ENCODE measurements at places on chromosomes 2 and 18.

DNA sequence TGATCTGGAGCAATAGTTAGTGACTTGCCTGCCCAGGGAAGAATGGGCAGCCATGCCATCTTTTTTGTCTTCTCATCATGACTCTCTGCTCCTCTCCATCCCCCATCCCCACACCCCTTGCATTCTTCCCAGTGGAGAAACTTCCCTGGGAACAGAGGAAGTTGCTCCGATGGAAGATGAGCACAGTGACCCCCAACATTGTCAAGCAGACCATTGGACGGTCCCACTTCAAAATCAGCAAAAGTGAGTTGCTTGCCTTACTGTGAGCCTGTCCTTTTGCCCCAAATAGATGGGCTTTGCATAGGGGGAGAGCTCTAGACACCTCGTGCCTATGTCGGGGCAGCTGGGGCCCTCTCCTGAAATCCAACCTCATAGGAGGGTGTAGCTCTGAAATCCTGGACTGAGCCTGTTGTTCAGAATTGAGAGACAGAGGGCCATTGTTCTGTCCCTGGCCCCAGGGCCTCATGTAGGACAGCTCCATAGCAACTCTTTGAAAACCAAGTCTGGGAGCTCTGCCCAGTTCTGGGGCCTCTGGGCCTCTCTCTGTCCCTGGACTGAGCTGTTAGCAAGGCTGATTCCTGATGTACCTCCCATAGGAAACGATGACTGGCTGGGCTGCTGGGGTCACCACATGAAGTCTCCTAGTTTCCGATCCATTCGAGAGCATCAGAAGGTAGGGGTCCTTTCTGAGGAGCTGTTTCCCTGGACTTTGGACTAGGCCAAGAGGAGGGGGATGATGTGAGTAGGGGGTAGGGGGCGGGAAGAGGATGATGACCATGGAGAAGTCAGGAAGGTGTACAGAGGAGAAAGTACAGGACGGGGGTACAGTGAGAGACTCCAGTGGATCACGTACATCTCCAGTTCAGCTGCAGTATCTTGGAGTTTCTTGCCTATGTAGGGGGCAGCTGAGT lies 35.2 kb downstream of the TTLL4 start:
- no peaks in the 10 kb centered on the region for H3K27me3 ChIP-seq
- H3K27ac ChIP-seq: peak overlapping the region; percentile 92
- H3K36me3 ChIP-seq: peaks cover 38% of the 10 kb centered on the region
- peaks cover 7% of the 10 kb centered on the region for H3K4me1 ChIP-seq
- no peak overlapping the region for H3K4me3 ChIP-seq
- DNase-seq: no peak

DNA sequence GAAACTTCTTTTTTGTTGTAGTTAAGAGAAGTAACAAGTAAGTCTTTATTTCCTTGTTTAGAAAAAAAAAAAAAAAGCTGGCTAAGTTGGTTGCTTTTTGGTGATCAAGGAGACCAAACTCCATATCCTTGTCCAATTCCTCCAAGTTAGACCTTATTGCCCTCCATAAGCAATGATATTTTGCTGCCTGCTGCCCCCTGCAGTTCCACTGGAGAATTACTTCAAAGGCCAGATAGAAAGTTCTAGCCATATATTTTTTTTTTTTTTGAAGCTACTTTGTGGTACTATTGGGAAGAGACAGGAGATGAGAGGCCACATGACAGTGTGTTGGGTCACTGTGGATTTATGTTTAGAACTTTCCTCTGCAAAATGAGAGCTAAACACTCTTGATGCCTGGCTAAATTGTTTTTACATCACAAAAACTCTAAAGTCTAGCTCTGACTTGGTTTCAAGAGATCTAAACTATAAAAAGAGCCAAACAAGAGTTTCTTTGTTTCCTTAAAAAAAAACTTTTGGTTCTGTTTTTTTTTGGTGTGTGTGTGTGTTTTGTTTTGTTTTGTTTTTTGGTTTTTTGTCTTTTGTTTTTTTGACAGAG lies 80.7 kb upstream of the RASGRP3 start:
- no peak overlapping the region for H3K4me3 ChIP-seq
- no peaks in the 10 kb centered on the region for H3K27me3 ChIP-seq
- no peak overlapping the region for H3K27ac ChIP-seq
- no peak for DNase-seq
- H3K36me3 ChIP-seq: peaks cover 18% of the 10 kb centered on the region

- H3K4me3 ChIP-seq: no peak overlapping the region
- no peaks in the 10 kb centered on the region for H3K36me3 ChIP-seq
- H3K4me1 ChIP-seq: no peaks in the 10 kb centered on the region
- DNase-seq: no peak
- no peak overlapping the region for H3K27ac ChIP-seq
These were observed 6.8 kb downstream of the FHL2 start for GRCh38 chr2:105391763-105392662.

GRCh38 chr2:38960609-38961320 lies 71.1 kb downstream of the ARHGEF33 start:
- peaks cover 2% of the 10 kb centered on the region for H3K36me3 ChIP-seq
- H3K4me3 ChIP-seq: peak overlapping the region; percentile 57
- no peak overlapping the region for H3K27ac ChIP-seq
- no peaks in the 10 kb centered on the region for H3K4me1 ChIP-seq

DNA sequence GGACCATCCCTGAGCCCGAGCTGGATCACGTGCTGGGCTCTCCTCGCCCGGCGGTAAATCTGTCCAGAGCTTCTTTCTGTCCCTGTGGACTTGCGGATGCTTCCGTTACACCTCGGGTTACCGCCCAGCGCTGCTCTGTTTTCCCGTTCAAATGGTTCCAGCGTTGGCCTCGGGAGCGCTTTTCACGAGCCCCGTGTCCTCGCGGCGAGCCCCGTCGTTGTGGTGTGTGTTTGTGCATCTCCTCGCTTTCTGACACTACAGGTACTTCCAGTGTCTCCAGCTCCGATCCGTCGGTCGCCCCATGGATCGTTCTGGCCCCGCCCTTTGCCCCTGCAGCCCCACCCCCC lies 77.4 kb downstream of the RTP5 start:
- H3K27ac ChIP-seq: no peak overlapping the region
- H3K36me3 ChIP-seq: no peaks in the 10 kb centered on the region
- H3K4me3 ChIP-seq: no peak overlapping the region
- DNase-seq: no peak
- peaks cover 27% of the 10 kb centered on the region for H3K27me3 ChIP-seq

- peaks cover 26% of the 10 kb centered on the region for H3K4me1 ChIP-seq
- no peaks in the 10 kb centered on the region for H3K36me3 ChIP-seq
- DNase-seq: no peak
- H3K27ac ChIP-seq: no peak overlapping the region
- H3K27me3 ChIP-seq: no peaks in the 10 kb centered on the region
These were observed 850.7 kb downstream of the CPS1 start for GRCh38 chr2:211407076-211407475.

- H3K4me1 ChIP-seq: no peaks in the 10 kb centered on the region
- no peaks in the 10 kb centered on the region for H3K36me3 ChIP-seq
- peak overlapping the region; percentile 7 for H3K27ac ChIP-seq
- no peak for DNase-seq
These were observed 7.6 kb upstream of the METTL21A start for GRCh38 chr2:207632575-207633493.

DNA sequence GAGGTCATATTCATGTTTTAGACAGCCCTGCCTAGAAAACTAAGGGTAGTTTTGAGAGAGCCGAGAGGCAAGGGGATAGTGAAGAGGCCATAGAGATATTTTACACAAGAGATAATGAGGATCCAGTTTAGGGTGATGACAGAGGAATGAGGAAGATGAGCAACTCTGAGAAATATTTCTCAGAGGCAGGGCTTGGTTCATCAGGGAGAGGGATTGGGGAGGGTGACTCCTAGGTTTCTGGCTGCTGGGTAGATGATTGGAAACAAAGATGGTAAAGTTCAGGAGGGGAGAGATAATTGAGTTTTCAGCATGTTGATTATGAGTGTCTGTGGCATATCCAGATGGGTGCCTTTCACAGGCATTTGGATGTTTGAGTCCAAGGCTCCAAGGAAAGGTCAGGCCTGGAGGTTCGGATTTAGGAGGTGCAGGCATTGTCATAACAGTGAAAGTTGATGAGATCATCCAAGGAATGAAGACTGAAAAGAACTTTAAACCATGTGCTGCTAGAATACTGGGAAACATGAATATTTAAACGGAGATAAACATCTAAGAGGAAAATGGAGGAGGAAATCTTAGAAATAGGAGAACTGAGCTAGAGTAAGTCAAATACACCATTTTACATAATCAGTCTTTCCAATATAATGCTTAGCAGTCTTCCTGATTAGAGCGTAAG lies 7.4 kb downstream of the MYL12B start:
- peaks cover 24% of the 10 kb centered on the region for H3K4me1 ChIP-seq
- H3K36me3 ChIP-seq: peaks cover 9% of the 10 kb centered on the region
- DNase-seq: no peak
- H3K4me3 ChIP-seq: no peak overlapping the region

DNA sequence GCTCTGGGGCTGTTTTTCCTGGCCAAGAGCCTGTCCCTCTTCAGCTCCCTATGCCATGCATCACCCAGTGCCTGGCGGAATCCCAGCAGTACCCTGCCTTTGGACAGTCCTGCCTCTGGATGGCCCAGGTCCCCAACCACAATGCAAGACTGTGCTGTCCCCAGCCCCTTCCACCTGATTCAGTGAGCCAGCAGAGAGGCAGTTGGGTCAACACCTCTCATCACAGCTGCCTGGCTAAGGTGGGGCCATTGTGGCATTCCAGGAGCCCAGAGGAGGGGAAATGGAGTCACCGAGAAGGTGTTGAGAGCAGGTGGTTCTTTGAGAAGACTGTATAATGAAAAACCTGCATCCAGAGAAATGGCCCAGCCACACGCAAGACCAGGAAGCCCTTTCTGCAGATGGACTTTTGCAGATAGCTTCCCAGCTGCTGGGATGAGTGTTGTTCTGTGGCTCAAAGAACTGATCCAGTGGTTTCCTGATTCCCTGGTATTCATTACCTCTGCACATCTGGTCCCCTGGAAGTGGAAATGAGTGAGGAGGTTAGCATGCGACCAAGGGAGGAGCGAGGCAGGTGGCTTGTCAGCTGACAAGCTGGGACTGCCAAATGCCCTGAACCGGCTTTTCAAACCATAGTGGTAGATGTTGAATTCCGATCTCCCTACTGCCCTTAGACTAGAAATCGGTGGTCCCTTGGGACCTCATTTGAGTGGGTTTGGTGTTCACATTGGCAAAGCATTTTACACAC lies 1.7 kb upstream of the ASPRV1 start:
- no peak for DNase-seq
- no peaks in the 10 kb centered on the region for H3K36me3 ChIP-seq
- H3K27me3 ChIP-seq: no peaks in the 10 kb centered on the region
- H3K4me1 ChIP-seq: peaks cover 9% of the 10 kb centered on the region
- H3K4me3 ChIP-seq: no peak overlapping the region
- no peak overlapping the region for H3K27ac ChIP-seq

GRCh38 chr2:45382744-45383143 lies 228.3 kb downstream of the SRBD1 start:
- no peak overlapping the region for H3K4me3 ChIP-seq
- no peaks in the 10 kb centered on the region for H3K27me3 ChIP-seq
- H3K36me3 ChIP-seq: no peaks in the 10 kb centered on the region
- no peak for DNase-seq
- no peak overlapping the region for H3K27ac ChIP-seq
- H3K4me1 ChIP-seq: peaks cover 12% of the 10 kb centered on the region

DNA sequence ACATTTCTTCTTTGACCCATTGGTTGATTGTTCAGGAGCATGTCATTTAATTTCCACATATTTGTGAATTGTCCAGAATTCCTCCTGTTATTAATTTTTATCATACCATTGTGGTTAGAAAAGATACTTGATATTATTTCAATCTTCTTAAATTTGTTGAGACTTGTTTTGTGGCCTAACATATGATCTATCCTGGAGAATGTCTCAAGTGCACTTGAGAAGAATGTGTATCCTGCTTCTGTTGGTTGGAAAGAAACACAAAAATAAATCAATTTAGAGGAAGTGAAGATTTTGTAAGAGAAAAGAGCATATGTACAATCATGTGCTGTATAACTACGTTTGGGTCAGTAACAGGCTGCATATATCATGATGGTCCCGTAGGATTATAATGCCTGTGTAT lies 118.6 kb upstream of the CDC42EP3 start:
- H3K4me3 ChIP-seq: no peak overlapping the region
- no peaks in the 10 kb centered on the region for H3K27me3 ChIP-seq
- no peak overlapping the region for H3K27ac ChIP-seq
- peaks cover 13% of the 10 kb centered on the region for H3K4me1 ChIP-seq
- DNase-seq: no peak

DNA sequence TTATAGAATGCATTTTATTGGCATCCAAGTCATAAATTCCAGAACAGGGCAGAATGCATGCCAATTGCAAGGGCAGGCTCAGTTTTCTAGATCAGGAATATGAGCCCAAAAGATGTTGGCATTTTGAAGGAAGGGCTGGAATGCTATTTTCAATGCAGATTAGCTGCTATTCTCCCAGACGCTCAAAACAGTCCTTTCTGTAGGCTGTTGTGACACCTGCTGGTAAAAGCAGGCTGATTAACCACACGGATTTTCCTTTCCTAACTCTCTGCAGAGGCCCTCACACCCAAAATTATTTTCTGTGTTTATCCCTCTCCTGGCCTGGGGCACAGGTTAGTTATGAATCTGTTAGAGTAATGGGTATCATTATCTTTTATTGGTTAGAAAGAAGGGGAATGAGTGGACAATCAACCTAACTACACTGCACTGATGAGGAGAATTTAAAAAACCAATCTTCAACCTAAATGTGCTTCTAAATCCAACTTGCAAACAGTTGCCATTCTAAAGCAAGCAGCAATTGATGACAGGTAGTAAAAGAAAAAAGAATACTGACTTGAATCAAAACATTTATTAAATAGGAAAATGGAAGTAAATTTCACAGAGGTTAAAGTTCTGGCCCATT lies 94.0 kb downstream of the PLA2R1 start:
- H3K27me3 ChIP-seq: peaks cover 3% of the 10 kb centered on the region
- peak; percentile 10 for DNase-seq
- no peaks in the 10 kb centered on the region for H3K4me1 ChIP-seq

DNA sequence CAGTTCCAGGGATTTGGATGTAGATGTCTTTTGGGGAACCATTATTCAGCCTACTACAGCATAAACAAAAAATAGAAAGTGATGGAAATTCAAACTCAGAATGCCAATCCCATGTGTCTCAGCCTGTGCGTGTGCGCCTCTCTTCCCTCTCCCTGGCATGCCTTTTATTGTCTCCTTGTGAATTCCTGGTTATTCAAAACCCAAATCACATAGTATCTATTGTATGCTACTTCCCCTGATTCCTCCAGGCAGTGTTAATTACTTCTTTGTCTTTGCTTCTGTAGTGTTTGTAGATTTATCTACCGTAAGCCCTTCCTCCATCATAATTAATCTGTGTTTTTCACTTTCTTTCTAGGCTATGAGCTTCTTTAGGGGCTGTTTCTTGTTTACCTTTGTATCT lies 38.9 kb downstream of the RHBDD1 start:
- no peaks in the 10 kb centered on the region for H3K27me3 ChIP-seq
- peaks cover 20% of the 10 kb centered on the region for H3K4me1 ChIP-seq
- H3K36me3 ChIP-seq: peaks cover 10% of the 10 kb centered on the region
- DNase-seq: no peak

GRCh38 chr2:128593879-128594650 lies 275.4 kb upstream of the HS6ST1 start:
- no peaks in the 10 kb centered on the region for H3K36me3 ChIP-seq
- no peak overlapping the region for H3K4me3 ChIP-seq

- H3K4me3 ChIP-seq: no peak overlapping the region
- DNase-seq: no peak
- H3K27me3 ChIP-seq: no peaks in the 10 kb centered on the region
These were observed 8.7 kb downstream of the CAPN13 start for GRCh38 chr2:30798536-30798991.

GRCh38 chr2:232139171-232139594 lies 177.7 kb downstream of the DIS3L2 start:
- no peaks in the 10 kb centered on the region for H3K27me3 ChIP-seq
- H3K36me3 ChIP-seq: peaks cover under 1% of the 10 kb centered on the region
- no peak overlapping the region for H3K4me3 ChIP-seq
- no peak overlapping the region for H3K27ac ChIP-seq
- H3K4me1 ChIP-seq: no peaks in the 10 kb centered on the region

Measured in progenitor cell of endocrine pancreas (in vitro differentiated cells).